ENCODE measurements at places on chromosomes 3 and 15. TPM values are rescaled to one million over a fixed set of nuclear protein-coding genes. Genes with fewer than 3 reads are reported as not detected.

The EDEM1 gene
- 34.6 TPM for total RNA-seq

The FOXL2NB gene
- total RNA-seq = 0.78 TPM

The SI gene
- not detected for total RNA-seq

The CNTN4 gene
- total RNA-seq = not detected

The TNFAIP8L3 gene
- 21.5 TPM for total RNA-seq

The THRB gene
- total RNA-seq = 5.9 TPM

The VPS18 gene
- 42.8 TPM for total RNA-seq

The EFHB gene
- total RNA-seq = 1.4 TPM

The PAQR5 gene
- total RNA-seq = 5.1 TPM

The NTRK3 gene
- total RNA-seq = not detected

The GOLGA6A gene
- not detected for total RNA-seq

The PSMD6 gene
- 75.7 TPM for total RNA-seq

The FBXO40 gene
- not detected for total RNA-seq

The SERINC4 gene
- total RNA-seq = 0.20 TPM

The ACOX2 gene
- 13.1 TPM for total RNA-seq

The CCR2 gene
- total RNA-seq = not detected

The IMPG2 gene
- 0.20 TPM for total RNA-seq

The HIGD2B gene
- total RNA-seq = not detected

The FOXB1 gene
- total RNA-seq = not detected

The CCR3 gene
- total RNA-seq = not detected

The SERPINI1 gene
- total RNA-seq = 0.78 TPM

The SLC6A20 gene
- total RNA-seq = not detected

The CASR gene
- total RNA-seq = not detected

The HOMER2 gene
- total RNA-seq = 2.9 TPM

The SAMMSON gene
- not detected for total RNA-seq

The GXYLT2 gene
- total RNA-seq = 32.6 TPM

The KIF15 gene
- 10.7 TPM for total RNA-seq

The RPN1 gene
- 480 TPM for total RNA-seq

The ECT2 gene
- total RNA-seq = 67.4 TPM

The LRRC31 gene
- total RNA-seq = not detected

The CPB1 gene
- 0.37 TPM for total RNA-seq

The GOLGA8N gene
- 2.2 TPM for total RNA-seq

The ABCC5 gene
- 13.6 TPM for total RNA-seq

The EXOSC7 gene
- total RNA-seq = 40.4 TPM

The CHSY1 gene
- total RNA-seq = 27.2 TPM

The TUSC7 gene
- total RNA-seq = not detected

The PHLDB2 gene
- total RNA-seq = 47.8 TPM

The NGLY1 gene
- total RNA-seq = 23.1 TPM

The EIF4G1 gene
- total RNA-seq = 293 TPM

The CCDC39 gene
- not detected for total RNA-seq

The SKOR1 gene
- under 0.01 TPM for total RNA-seq

The OSTN gene
- not detected for total RNA-seq

The ITIH1 gene
- not detected for total RNA-seq

The DZIP3 gene
- total RNA-seq = 10.2 TPM

The SLC38A3 gene
- total RNA-seq = not detected

The MFN1 gene
- total RNA-seq = 56.9 TPM

The PPP2R3A gene
- 23.5 TPM for total RNA-seq

The CFAP92 gene
- 0.37 TPM for total RNA-seq

The DNAJB11 gene
- 26.1 TPM for total RNA-seq

The SEMA3B gene
- 0.59 TPM for total RNA-seq

The SPATA12 gene
- not detected for total RNA-seq

The PIERCE2 gene
- 0.73 TPM for total RNA-seq

The POLQ gene
- 4.4 TPM for total RNA-seq

The LDHAL6B gene
- total RNA-seq = not detected

The GNB4 gene
- total RNA-seq = 83.7 TPM

The HRG gene
- total RNA-seq = not detected

The A4GNT gene
- not detected for total RNA-seq

The DPPA4 gene
- total RNA-seq = not detected

Measured in subcutaneous preadipocyte (primary cell).